ENCODE measurements at places on chromosomes 6 and 20.

GRCh38 chr6:52540286-52540902, 36.5 kb downstream of the TRAM2 start:
- no peak for DNase-seq

- no peak for DNase-seq
These were observed 31.2 kb downstream of the NUS1 start for GRCh38 chr6:117706504-117706903.

- DNase-seq, result no peak
These were observed 165.3 kb downstream of the ZMYND8 start for GRCh38 chr20:47191074-47191673.

DNA sequence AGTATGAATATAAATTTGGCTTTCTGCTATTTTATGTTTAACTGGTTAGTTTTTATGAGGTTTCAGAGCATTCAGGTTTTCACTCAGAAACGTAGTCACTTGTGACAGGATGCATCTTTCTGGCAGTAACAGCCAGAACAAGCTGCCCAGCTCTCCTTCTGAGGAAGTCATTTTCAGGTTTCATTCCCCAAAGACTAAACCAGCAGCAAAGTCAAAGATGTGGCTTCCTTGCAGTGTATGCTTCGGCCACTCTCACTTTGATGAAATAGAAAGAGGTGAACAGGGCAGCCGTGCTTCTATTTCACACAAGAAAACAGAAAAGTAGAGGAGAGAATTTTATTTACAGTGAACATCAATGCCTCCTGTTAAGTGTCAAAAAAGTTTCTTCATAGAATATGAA, 469.1 kb downstream of the BTBD3 start:
- peak; percentile 13 for DNase-seq

- no peak for DNase-seq
These were observed 231.4 kb downstream of the GJA1 start for GRCh38 chr6:121666814-121667213.
